ENCODE measurements at places on chromosomes 12 and 14.

DNA sequence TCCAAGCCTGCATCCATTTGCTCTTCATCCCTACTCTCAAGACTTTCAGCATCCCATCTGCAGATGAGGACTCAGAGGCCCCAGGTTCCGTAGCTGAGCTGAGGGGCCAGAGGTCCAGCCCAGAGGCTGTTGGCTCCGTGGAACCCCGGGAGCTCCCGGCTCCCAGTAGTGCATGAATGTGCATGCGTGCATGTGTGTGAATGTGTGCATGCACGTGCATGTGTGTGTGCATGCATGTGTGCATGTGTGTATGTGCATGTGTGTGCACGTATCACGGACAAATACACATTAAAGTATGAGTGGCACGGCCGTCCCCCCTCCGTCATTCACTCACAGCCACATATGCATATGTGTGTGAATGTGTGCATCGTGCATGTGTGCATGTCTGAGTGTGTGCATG, 149.9 kb downstream of the KIF26A start:
- H3K27ac ChIP-seq = no peak overlapping the region
- peaks cover 9% of the 10 kb centered on the region for H3K4me1 ChIP-seq
- no peaks in the 10 kb centered on the region for H3K36me3 ChIP-seq
- H3K27me3 ChIP-seq = no peaks in the 10 kb centered on the region
- no peak for DNase-seq

GRCh38 chr14:37596790-37597472, 1.5 kb downstream of the TTC6 start:
- H3K27me3 ChIP-seq = peaks cover 12% of the 10 kb centered on the region
- no peaks in the 10 kb centered on the region for H3K36me3 ChIP-seq
- peaks cover 14% of the 10 kb centered on the region for H3K4me1 ChIP-seq
- H3K4me3 ChIP-seq = no peak overlapping the region
- DNase-seq = no peak
- no peak overlapping the region for H3K27ac ChIP-seq

GRCh38 chr12:54840244-54840865, 14.0 kb upstream of the MUCL1 start:
- no peaks in the 10 kb centered on the region for H3K36me3 ChIP-seq
- H3K4me3 ChIP-seq = no peak overlapping the region
- H3K27me3 ChIP-seq = no peaks in the 10 kb centered on the region
- no peaks in the 10 kb centered on the region for H3K4me1 ChIP-seq
- no peak for DNase-seq

DNA sequence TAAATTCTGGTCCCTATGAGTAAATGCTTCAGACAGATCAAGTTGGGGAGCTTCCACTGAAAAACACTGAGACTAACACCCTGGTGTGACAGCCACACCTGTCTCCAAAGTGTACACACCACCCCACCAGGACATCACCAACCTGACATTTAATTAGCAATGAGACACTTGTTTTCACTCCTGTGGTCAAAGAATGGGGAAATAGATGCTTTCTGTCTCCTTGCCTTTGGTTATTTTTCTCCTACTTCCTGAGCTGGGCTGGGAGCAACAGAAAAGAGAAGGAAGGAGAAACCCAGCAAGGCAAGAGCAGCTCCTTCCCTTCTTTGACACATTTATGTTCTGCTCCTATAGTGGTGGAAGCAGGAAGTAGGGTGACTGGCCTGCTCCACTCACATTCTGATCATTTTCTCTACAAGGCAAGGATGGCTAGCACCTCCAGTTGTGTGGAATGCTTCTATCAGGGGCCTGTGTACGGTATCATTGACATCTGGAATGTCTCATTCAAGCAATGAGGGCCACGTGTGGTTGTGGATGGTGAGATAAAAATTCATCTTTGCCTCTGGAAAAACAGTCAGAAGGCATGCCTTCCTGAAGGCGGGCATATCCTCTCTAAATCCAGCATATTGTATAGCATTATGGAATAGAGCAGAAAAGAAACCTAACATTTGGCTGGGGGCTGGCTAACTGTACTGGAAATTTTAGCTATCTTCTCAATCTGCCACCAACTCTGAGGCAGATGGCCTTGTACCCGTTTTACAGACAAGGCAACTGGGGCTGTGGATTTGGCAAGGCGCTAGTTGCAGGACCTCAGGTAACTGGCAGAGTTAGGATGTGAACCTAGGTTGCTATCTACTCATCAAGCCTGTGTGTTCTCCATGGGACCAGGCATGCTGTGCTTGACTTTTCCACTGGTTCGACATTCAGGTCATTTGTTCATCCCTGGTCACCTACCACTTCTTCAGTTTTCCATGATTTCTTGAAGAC, 24.8 kb upstream of the LGALS3 start:
- no peak for DNase-seq
- peak overlapping the region; percentile 70 for H3K27ac ChIP-seq
- H3K27me3 ChIP-seq = no peaks in the 10 kb centered on the region
- no peak overlapping the region for H3K4me3 ChIP-seq
- no peaks in the 10 kb centered on the region for H3K36me3 ChIP-seq

GRCh38 chr12:65891219-65891618, 66.9 kb downstream of the HMGA2 start:
- H3K4me1 ChIP-seq = peaks cover 11% of the 10 kb centered on the region
- no peak overlapping the region for H3K4me3 ChIP-seq
- H3K27me3 ChIP-seq = no peaks in the 10 kb centered on the region
- H3K27ac ChIP-seq = no peak overlapping the region
- H3K36me3 ChIP-seq = no peaks in the 10 kb centered on the region
- no peak for DNase-seq
